ENCODE measurements at places on chromosomes 12 and 14. TPM values are rescaled to one million over a fixed set of nuclear protein-coding genes. Genes with fewer than 3 reads are reported as not detected.

COL2A1 gene
- total RNA-seq, result 0.34 TPM

MMP14 gene
- 157 TPM for total RNA-seq

RACGAP1 gene
- 10.3 TPM for total RNA-seq

PUS1 gene
- total RNA-seq, result 30.7 TPM

SOX5 gene
- 31.4 TPM for total RNA-seq

TMEM132C gene
- 1.1 TPM for total RNA-seq

HAL gene
- total RNA-seq, result 5.2 TPM

DNA sequence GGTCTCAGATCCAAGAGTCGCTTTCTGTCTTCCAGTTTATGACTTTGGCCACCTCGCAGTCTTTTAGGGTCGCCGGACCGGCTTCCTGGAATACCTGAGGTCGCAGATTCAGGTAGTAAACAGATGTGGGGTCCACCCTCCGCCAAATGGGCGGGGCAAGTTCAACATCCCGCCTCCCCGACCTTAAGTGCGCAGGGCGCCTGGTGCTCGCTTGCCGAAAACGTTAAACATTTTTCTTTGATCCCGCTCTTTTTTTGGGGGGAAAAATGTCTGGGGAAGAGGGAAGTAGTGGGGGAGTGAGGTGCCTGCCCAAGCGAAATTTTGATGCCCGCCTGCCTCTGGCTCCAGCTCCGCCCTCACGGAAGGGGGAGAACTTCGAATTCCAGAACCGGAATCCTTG, 73.9 kb upstream of the TBX5 start:
- no peaks in the 10 kb centered on the region for H3K36me3 ChIP-seq
- DNase-seq, result no peak
- H3K4me1 ChIP-seq, result peaks cover 8% of the 10 kb centered on the region
- H3K27me3 ChIP-seq, result peaks cover 10% of the 10 kb centered on the region

DNA sequence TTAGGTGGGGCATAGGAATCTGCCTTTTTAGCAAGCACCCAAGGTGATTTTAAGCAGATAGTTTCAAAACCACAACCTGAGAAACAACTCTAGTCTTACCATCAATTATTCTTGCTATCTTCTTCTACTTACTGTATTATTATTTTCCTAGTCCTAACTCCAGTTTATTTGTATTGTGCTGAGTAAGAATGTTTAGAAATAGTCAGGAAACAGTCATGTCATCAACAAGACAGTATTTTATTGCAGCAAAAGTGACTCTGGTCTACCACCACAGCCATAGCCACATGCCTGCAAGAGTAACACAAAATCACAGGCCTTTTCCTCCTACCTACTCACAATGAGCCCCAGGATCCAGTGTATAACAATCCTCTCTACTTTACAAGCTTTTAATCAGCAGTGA, 46.3 kb upstream of the FLRT2 start:
- no peaks in the 10 kb centered on the region for H3K27me3 ChIP-seq
- DNase-seq, result no peak

DNA sequence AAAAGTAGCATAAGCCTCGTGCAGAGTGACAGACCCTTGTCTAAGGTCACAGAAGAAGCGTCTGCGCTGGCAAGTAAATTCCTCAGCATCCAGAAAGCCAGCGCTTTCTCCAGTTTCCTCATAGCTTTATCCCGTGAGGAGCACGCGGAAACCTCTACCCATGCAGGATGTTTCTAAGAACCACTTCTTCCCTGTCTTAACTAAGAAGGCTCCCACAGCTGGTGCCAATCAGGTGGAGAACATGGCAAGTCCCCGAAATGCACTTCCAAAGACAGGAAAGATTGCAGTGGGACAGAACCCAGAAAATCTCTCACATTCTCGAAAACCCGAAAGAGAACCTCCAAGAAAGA, 968 bp upstream of the ARID4A start:
- no peak for DNase-seq
- peaks cover 39% of the 10 kb centered on the region for H3K36me3 ChIP-seq
- peak overlapping the region; percentile 87 for H3K4me3 ChIP-seq
- H3K4me1 ChIP-seq, result peaks cover 66% of the 10 kb centered on the region
- no peaks in the 10 kb centered on the region for H3K27me3 ChIP-seq

DNA sequence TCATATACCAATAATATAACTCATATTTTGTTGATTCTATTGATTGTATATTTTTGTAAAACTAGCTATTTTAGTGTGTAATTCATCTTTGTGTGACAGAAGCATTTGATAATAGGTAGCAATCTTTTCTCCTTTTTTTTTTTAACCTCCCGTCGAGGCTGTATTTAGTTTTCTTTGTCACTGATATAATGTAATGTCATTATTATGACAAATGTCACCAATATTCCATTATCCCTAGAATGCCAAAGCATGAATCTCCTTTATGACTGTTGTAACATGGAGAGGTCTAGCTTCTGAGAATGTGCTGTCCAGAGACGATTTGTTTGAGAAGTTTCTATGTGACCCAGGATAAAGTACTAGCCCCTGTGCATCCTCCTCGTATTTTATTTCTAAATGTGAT, 639.0 kb upstream of the ATXN7L3B start:
- DNase-seq, result no peak
- H3K27me3 ChIP-seq, result no peaks in the 10 kb centered on the region
- no peaks in the 10 kb centered on the region for H3K36me3 ChIP-seq
- no peaks in the 10 kb centered on the region for H3K4me1 ChIP-seq
- H3K4me3 ChIP-seq, result no peak overlapping the region
- H3K27ac ChIP-seq, result no peak overlapping the region

DNA sequence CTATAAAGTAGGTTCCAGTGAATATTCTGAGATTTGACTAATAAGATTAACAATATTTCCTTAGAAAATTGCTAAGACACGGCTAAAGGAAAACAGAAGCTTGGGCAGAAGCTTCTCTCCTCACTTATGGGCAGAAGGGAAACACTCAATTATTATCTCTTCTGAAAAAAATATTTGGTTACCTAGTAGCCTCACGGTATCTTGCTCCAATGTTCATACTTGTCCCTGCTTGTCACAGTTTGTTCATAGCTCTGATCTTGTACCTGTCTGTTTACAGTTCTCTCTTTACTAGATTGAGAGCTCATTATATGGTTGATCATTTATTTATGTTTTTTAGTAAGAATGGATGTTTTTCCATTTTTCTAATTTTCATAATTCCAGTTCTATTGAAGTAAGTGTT, 458.0 kb upstream of the ATP2B1 start:
- no peaks in the 10 kb centered on the region for H3K4me1 ChIP-seq
- no peak overlapping the region for H3K27ac ChIP-seq
- no peak for DNase-seq
- H3K36me3 ChIP-seq, result no peaks in the 10 kb centered on the region
- no peak overlapping the region for H3K4me3 ChIP-seq

- no peak overlapping the region for H3K4me3 ChIP-seq
- H3K4me1 ChIP-seq, result no peaks in the 10 kb centered on the region
- DNase-seq, result no peak
These were observed 1.3 kb upstream of the KRT79 start for GRCh38 chr12:52835271-52836041.
